ENCODE measurements at places on chromosomes 7 and 10. TPM values are rescaled to one million over a fixed set of nuclear protein-coding genes. Genes with fewer than 3 reads are reported as not detected.

The RAB19 gene
- total RNA-seq: not detected

The IGF2BP3 gene
- total RNA-seq: 44.3 TPM

The ANXA8L1 gene
- 0.56 TPM for total RNA-seq

The NPSR1 gene
- not detected for total RNA-seq

The DCLRE1C gene
- total RNA-seq: 4.6 TPM

The HOXA7 gene
- total RNA-seq: 12.4 TPM

The NODAL gene
- total RNA-seq: not detected

The ZNF511 gene
- 35.8 TPM for total RNA-seq

Data from epithelial cell of alveolus of lung (primary cell).